T-helper 2 cell treated with Interferon-gamma antibody and Interleukin-4, amounts not matched to agents 5 μg/mL and 100 μg/mL, for 36 hours (primary cell): ENCODE measurements at places on chromosomes 1 and 21.
A peak's percentile ranks its signal among the peaks of the same experiment; 100 is the strongest.

- DNase-seq, result no peak
These were observed 1.9 kb downstream of the TOR1AIP2 start for GRCh38 chr1:179875596-179876299.

- DNase-seq, result no peak
These were observed 53.5 kb downstream of the MRPL37 start for GRCh38 chr1:54253480-54253879.

GRCh38 chr1:230972855-230973271 is 5.8 kb downstream of the TTC13 start:
- peak; percentile 76 for DNase-seq

GRCh38 chr21:35309316-35309715 is 260.2 kb upstream of the RUNX1 start:
- DNase-seq, result no peak

DNA sequence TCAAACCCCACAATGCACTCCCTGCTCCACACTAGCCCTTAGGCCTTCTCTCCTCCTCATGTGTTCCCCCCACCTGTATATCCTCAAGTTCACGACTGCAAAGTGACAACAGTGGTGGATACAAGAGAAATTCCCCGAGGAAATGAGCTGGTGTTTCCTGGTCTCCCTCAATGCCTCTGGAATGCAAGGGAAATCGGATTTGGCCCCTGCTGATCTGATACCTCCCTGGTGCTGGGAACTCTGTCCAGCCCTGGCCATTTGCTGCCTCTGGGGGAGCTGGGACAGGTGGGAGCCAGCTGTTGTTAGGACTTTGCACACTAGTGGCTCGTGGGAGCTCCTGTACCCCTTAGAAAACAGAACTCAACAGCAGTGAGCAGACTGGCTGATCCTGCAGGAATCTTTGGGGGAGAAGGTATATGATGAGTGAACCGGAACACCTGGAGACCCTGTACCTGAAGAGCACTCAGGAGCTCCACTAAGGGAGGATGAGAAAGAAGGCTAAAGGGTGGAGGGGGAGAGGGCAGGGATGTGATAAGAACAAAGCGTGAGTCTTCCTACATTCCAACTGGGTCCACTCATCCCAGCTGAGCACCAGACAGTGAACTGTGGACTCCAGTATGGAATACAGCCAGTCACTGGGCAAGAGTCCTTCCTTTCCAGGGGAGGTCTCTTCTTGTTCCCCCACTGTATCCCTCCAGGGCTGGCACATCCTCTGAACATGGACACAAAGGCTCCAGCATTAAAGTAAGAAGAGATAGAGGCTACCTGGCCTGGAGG is 69.3 kb downstream of the PLXNA2 start:
- no peak for DNase-seq

GRCh38 chr1:158176399-158176798 is 4.3 kb upstream of the CD1D start:
- no peak for DNase-seq

DNA sequence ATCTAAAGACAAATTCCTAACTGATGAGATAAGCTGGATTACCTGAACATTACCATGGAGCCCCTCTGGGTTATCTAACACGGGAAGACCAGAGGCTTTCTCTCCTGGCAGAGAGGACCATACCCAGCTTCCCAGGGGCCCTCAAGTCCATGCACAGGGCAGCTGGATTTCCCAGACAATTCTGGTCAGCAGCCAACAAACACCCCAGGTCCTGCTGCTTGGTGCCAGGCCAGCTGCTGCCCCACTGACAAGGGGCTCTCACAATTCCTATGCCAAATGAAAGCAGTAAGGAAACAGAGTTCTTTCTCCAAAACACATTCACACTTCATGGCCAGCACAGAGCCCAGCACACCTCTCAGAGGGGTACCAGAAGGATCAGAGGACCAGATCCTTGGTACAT is 114.2 kb downstream of the HLCS start:
- DNase-seq, result no peak

DNA sequence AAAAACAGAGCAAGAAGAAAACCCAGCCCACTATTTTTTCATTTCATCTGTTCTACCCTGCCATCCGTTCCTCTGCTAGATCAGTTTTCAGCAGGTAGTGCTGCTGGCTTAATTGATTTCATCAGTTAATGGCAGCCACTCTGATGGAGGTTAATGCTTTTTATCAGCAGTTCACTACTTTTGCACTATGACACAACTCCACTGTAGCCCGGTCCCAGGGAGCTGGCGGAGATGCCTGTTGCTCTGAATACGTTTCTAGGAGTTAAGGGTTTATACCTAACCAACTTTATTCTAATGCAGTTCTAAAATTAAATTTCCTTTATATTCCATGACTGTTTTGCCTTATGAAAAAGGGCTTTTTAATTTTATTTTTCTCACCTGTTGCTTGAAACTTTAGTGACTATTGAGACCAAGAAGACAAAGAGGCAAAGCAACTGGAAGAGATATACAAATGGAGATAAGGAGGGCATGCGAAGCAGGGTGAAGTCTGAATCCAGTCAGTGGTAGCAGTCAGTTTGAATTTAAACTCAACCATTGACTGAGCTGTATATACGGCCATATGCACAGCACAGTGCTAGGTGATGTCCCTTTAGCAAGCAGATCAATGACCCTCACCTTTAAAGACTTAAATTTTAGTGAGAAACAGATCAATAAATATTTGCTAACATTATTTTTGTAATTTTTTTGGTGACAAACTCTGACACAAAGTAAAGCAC is 477.9 kb downstream of the LMO4 start:
- no peak for DNase-seq

GRCh38 chr1:205481218-205481617 is 23.3 kb upstream of the CDK18 start:
- no peak for DNase-seq

DNA sequence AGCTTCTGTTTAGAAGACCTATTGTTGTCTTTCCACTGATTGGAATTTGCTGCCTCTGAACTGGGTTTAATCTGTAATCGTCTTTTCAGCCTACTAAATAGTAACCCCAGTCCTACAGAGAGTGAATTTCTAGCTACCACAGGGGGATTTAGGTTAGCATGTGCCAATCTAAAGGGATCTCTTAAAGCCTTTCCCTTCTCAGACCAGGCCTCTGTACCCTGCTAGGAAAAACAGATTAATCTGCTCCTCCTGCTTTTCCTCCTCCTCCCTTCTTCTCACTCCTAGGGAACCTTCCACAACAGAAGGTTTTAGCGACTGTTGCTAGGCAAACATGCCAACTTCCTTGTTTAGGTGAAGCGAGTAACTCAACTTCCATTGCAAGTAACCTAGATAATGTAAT is 1.3 kb upstream of the RC3H1 start:
- DNase-seq, result no peak

- no peak for DNase-seq
These were observed 32.5 kb downstream of the THRAP3 start for GRCh38 chr1:36256558-36257374.

GRCh38 chr1:3135744-3136455 is 66.9 kb downstream of the PRDM16 start:
- DNase-seq, result no peak

GRCh38 chr1:111731956-111732355 is 7.2 kb downstream of the INKA2 start:
- no peak for DNase-seq

- no peak for DNase-seq
These were observed 28.3 kb upstream of the VPS13D start for GRCh38 chr1:12201352-12202189.

- no peak for DNase-seq
These were observed 89.4 kb downstream of the SDCCAG8 start for GRCh38 chr1:243345205-243345604.

DNA sequence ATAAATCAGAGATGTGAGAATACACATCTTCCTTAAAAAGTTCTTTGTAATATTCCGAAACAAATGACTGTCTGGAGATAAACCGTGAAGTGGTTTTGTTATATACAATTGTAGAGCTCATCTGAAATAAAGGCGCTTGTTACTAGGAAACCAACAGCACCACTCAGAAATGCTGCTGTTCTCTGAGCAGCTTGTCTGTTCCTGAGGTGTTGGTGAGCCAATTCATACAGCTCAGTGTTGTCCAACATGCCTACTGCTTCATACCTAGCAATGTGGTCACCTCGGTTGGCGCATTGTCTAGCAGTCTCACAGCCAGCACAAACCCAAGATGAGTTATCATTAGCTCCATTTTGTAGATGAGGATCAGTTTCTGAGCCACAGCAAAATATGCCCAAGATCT is 44.4 kb downstream of the GFI1 start:
- DNase-seq, result no peak

DNA sequence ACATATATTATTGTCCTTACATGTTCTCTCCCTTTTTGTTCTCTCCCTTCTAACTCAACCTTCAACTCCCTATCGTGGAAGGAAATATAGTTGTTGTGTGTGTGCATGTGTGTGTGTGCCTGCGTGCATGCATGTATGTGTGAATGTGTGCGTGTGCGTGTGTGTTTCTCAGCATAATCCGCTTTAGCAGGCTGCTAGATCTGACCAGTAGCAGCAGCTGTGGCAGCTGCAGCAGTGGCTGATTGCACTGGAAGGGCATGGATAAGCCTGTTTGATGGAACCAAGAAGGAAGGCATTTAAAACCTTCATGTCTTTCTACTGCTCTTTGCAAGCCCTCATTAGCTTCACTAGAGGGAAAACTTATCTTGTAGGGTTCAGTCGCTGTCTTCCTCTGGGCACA is 65.6 kb upstream of the IRF2BP2 start:
- DNase-seq, result no peak
